Type B pancreatic cell (in vitro differentiated cells): ENCODE measurements at places on chromosomes 5 and 9.
A peak's percentile ranks its signal among the peaks of the same experiment; 100 is the strongest.

- no peak for DNase-seq
Observed at GRCh38 chr9:123611226-123611625, 255.2 kb downstream of the CRB2 start.

DNA sequence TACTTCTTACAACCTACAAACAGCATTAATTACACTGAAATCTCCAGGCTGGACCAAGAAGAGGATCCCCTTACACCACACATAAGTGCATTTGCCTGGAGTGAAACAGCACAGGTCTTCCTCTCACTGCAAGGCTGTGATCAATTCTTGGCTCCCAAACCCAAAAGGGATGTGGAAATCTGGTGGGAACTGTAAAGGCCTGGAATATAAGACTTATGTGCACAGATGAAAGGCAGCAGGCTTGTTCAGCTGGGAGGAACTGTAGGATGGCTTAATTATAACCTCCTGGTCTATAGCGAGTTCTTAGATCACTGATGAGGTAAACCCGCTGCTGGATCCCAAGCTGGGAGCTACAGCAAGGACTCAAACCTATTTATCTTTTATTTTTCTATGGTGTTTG, 182.9 kb upstream of the TNC start:
- no peak for DNase-seq

GRCh38 chr5:21254161-21254560, 1266.2 kb upstream of the CDH18 start:
- no peak for DNase-seq

- no peak for DNase-seq
Observed at GRCh38 chr5:127396490-127397155, 106.0 kb downstream of the MEGF10 start.

DNA sequence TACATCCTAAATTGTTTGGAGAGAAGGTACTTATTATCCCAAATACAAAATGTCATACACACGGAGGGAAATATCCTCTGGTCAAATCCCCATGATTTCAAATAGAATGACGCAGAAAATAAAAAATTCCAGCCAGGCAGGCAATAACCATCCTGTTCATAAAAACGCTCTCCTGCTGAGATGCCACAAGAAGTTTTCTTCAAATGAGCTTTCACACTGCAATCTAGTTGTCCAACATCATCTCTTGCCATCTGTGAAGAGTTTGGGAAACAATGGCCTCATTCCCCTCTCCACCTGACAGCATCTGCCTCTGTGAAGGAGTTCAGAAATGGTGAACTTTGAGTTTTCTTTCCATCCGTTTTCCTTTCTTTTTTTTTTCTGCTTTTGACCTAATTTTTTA, 83.3 kb upstream of the SLC30A5 start:
- no peak for DNase-seq

DNA sequence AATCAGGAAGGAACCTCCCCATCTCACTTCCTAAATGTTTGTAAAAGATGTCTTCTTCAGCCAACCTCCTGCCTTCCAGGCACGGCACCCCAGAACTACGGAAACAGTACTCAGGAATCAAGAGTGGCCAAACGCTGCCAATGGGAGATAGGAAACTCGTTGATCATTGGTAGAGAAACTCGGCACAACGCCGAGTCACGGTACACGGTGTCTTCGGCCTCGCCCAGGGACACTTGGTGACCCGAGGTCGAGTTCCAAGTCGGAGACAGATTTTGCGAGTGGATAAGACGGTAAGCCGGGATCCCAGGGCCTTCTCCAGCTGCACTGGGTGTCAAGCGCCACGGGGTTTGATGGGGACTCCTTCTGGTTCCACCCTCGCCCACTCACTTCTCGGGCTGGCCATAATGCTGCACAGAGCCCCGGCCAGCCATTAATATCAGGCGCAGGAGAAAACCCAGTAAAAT, 343 bp downstream of the KIAA0825 start:
- DNase-seq, result no peak

GRCh38 chr9:110048976-110049698, 158.8 kb downstream of the C9orf152 start:
- DNase-seq, result peak; percentile 70

DNA sequence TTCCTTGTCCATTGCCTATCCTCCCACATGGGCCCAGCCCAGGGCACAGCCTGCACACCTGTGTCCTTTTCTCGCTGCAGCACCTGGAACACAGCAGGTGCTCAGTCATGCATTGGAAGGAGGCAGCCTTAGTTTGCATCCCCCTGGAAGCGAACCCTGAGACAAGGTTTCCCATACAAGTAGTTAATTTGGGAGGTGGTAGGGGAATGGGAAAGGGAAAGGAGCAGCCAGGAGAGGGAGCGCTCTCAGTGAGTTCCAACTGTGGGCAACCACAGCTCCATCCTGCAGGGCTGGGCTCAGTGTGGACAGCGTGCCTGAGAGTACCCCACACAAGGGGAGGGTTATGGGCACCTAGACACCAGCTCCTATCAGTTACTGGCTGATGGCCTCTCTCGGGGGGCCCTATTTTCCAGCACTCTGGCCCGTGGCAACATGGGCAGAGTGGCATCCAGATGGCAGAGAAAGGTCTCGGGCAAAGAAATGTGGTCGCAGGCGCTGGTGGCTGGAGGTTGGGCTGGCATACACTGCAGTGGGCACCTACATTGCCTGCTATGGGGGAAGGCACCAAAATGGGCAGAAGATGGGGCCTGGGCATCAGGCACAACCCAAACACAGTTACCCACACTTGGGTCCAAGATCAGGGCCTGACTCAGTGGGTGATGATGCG, 50.1 kb downstream of the TSPAN17 start:
- DNase-seq, result no peak

DNA sequence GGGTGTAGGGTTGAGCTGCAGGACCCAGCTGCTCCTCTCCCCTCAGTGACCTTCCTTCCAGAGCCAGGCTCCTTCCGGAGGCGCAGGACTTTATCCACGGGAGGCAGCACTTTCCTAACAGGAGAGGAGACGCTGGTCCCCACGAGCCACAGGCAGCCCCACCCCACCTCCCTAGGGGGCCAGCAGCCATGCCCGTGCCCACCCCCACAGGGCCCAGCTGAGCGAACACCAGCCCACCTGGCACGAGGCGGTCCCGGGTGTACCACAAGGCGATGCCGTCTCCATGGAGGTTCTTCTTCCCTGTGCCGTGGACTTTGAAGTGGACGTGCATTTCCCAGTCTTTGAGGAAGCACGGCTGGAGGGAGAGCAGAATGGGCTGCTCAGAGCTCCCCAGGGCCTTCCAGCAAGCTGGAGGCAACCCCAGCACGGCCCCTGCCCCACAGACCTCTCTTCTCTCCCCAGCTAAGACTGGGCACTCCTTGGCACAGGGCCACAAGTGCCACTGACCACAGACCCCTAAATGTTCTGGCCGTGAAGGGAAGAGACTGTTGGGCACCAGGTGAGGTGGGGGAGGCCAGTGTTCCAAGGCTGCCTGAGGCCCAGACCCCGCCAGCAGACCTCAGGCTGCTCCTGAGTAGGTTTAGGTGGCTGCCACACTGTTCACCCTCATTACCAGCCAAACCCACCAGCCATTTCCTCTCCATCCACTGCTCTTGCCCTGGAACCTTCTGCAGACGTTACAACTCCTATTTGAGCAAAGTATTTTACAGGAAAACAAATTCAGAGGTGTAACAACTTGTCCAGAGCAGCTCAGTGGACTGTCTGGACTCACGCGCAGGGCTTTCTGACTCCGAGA, 13.0 kb downstream of the LMAN2 start:
- no peak for DNase-seq

DNA sequence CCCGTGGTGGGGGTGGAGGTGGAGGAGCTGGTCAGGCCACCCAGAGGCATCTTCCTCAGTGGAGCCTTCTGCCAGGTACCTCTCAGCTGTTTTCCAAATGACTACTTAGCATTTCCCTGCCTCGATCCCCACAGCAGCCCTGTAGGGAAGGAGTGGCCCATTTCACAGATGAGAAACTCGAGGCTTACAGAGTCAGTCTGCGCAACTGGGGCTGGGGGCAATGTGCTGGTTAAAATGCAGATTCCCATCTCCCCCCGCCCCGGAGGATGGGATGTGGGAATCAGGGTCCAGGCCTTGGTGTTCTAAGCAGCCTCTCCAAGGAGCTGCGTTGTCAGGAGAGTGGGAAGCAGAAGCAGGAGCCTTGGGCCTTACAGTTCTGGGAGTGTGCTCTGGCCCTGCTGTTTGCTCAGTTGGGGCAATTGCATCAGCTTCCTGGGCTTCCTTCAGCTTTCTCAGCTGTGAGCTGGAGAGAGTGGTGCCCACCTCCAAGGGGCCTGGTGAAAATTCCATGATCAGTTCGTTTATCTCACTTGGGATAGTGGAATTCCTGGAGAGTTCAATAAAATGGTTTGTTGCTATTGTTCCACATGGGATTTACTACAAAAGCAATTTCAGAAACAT, 19.4 kb downstream of the ERGIC1 start:
- no peak for DNase-seq
